ENCODE measurements at places on chromosomes 11 and 22.

DNA sequence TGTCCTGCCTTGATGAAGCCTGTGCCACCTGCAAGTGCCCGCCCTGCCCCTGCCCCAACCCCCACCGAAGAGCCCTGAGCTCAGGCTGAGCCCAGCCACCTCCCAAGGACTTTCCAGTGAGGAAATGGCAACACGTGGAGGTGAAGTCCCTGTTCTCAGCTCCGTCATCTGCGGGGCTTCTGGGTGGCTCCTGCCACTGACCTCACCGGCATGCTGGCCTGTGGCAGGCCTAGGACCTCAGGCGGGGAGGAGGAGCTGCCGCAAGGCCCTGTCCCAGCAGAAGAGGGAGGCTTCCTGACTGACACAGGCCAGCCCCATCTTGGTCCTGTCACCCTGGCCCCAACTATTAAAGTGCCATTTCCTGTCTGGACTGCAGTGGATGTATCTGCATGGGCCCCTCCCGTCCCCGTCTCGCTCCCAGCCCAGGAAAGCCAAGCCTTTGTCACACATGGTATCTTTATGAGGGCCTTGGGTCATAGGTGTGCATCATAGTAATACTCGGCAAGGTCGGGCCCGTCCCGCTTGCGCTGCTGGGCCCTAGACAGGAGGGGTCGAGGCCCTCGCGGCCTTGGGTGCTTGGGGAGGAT is 882 bp downstream of the FREY1 start:
- DNase-seq, result no peak

- DNase-seq, result no peak
Observed at GRCh38 chr22:47292546-47293320, 530.3 kb downstream of the TBC1D22A start.

- DNase-seq, result no peak
Observed at GRCh38 chr11:67240576-67241389, 25.5 kb upstream of the GRK2 start.

GRCh38 chr11:46162700-46163099 is 41.4 kb upstream of the PHF21A start:
- DNase-seq, result no peak

- DNase-seq, result peak; percentile 37
Observed at GRCh38 chr11:57566005-57566904, 1.2 kb downstream of the UBE2L6 start.

GRCh38 chr11:15742626-15743519 is 613.5 kb downstream of the SOX6 start:
- no peak for DNase-seq

GRCh38 chr11:18527512-18527911 is 770 bp upstream of the TSG101 start:
- DNase-seq, result no peak

DNA sequence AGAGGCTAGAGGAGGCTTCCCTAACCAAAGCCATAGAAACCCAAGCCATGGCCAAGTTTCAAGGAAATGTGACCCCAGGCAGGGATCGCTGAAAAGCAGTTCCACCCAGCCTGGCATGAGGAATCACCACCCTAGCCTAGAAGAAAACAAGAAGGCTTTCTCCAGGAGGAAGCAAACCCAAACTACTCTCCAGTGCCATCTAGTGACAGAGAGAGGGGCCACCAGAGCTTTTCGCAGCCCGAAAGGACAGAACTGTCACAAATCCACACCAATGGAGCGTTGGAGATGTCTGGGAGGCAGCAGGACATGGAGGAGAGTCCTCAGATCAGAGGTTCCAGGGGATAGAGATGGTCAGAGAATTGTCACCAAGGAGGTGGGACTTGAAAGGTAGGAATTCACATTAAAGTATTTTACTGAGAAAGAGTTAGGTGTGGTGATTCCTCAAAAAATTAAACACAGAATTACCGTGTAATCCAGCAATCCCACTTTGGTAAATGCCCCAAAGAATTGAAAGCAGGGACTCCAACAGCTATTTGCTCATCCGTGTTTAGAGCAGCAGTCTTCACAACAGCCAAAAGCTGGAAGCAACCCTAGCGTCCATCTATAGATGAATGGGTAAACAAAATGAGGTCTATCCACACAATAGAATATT is 67.3 kb upstream of the NUP50 start:
- DNase-seq, result peak; percentile 72

- no peak for DNase-seq
Observed at GRCh38 chr22:39185601-39186012, 33.1 kb upstream of the CBX7 start.
